ENCODE measurements at places on chromosomes 13 and 19.

DNA sequence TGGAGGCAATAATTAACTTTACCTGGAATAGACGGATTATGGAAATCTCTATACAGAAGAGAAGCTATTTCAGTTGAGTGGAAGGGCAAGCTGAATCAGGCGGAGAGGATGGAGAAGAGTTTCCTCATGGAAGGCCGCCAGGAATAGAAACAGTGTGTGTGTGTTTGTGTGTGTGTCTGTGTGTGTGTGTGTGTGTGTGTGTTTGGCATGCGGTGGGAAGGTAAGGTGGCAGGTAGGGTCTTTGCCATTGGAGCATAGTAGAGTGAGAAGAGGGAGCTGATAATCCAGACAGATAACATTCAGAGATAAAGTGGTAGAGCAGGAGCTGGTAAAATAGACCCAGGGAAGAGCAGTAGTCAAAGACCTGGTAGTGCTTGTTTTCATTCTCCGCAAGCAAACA, 9.2 kb upstream of the HS6ST3 start:
- no peak for DNase-seq

DNA sequence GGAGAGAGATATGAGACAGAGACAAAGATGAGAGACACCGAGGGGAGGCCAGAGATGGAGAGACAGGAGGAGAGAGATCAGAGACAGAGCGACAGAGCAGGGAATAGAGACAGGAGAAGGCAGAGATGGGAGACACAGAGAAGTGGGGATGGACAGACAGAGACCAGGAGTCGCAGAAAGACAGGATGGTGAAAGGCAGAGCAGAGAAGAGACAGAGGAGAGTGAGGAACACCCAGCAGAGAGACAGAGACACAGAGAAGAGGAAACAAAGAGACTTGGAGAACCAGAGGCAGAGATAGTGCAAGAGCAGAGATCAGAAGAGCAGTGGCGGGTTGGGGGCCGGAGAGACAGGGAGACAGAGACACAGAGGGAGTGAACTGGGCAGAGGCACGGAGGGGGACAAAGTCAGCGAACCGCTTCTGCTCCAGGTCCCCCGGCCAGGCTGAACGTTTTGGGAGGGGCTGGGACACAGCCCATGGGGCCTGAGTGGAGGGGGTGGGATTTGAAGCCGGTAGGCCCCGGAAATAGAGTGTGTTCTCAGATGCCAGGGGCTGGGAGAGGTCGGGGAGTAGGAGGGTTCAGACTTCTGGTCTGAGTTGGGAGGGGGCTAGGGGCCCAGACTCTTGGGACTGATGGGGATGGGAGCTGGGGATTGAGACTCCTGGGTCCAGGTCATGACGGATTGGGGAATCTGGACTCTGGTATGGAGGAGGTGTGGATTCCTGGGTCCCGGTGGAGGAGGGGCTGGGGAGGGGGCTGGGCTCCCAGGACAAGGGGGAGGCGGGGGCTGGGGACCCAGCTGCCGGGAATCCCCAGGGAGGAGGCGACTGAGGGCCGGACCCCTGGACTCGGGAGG, 654 bp downstream of the ZNF579 start:
- DNase-seq = peak; percentile 40

DNA sequence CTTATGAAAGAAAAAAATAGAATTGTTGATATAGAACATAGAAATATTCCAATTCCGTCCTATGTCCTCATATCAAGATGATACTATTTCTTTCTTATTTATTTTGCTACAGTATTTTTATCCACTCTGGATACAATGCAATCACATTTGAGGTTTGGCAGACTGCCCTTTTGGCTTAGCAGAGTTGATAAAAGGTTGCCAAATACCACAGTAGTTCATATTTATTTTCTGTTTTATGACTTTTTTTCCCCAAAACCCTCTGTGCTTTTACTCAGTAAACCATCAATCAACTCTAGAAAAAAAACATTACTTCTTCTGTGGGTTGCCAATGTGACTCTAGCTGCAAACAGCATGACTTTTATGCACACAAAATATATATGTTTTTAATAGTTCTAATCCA, 424.5 kb downstream of the PCDH9 start:
- DNase-seq = no peak

DNA sequence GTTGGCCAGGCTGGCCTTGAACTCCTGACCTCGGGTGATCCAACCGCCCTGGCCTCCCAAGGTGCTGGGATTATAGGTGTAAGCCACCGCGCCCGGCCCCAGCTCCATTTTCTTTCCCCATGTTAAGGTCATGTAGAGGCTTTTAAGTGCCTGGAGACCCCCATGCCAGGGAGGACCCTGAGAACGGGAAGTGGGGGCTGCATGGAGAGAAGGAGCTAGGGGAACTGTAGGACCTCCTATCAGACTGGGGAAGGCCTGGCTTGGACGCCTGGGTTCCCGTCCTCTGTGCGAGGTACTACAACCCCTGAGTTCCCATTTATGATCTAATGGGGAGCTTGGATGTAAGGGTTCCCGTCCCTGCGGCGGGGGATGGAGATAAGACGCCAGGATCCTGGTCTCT, 714 bp upstream of the NPAS1 start:
- no peak for DNase-seq

- no peak for DNase-seq
These were observed 17.0 kb downstream of the ERFL start for GRCh38 chr19:41910992-41911888.

- DNase-seq = no peak
These were observed 1.0 kb upstream of the ETFB start for GRCh38 chr19:51367255-51367564.

GRCh38 chr13:30730526-30730925, 4.8 kb upstream of the ALOX5AP start:
- no peak for DNase-seq

DNA sequence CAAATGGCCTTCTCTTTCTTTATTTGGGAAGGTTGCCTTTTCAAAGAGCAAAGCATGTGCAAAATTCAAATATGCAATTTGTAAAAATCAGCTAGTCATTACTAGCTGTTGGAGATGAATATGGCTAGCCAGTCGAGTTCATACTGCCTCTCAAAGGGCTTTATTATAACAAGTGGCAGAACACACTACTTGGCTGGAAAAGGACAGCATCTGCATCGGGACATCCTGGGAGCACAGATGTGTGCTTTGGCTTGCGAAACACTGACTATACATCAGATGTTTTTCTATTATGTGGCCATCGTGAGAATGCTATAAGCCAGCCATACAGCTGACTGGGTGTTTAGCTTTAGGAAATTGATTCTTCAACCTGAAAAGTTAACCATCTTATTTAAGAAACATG, 424.2 kb downstream of the KCTD12 start:
- no peak for DNase-seq

DNA sequence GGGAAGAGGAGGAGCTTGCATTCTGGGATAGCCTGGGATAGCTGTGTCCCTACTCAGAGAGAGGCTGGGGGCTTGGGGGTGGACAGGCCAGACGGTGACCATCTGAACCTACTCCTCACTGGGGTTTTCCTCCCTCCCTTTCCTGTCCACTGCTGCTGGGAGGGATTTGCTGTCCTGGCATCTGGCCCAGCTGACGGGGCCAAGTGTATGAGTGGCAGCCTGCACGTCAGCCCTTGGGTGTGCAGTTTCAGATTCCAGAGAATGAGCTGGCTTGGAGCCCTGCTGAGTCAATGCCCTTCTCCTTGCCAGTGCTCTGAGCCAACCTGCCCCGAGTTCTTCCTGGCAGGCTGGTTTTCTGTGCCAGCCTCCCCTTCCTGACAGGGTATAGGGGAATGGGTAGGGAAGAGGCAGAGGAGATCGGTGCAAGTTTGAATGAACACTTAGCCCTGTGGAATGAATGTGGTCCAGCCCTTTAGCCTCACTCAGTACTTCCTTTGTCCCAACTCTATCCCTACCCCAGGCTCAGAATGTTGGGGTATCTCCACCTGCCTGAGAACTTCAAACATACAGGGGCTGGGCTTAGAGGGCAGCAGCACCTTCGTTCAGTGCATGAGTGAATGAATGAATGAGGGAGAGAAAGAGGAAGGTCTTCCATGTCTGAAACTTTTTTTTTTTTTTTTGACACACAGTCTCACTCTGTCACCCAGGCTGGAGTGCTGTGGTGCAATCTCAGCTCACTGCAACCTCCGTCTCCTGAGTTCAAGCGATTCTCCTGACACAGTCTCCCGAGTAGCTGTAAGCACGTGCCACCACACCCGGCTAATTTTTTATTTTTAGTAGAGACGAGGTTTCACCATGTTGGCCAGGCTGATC, 1.8 kb upstream of the ANGPTL4 start:
- DNase-seq = peak; percentile 76

DNA sequence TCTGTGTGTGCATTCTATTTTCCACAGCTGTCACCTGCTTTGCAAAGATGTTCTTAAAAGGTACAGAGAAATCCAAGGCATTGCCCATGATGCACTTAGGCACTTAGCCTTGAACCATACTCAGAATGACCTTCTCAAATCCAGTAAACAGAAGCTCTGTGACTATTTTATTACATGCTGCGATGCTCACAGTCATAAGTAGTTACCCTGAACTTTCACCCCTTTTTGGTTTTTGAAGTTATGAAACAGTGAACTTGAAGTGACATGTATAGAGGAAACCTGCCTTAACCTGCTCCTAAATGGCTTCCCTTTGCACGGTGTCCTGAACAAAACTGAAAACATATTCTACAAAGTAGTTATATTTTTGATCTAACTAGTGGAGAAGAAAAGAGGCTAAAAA, 100.4 kb downstream of the SLC10A2 start:
- no peak for DNase-seq

- peak; percentile 67 for DNase-seq
These were observed 2.6 kb downstream of the ADAT3 start for GRCh38 chr19:1907563-1908363.

DNA sequence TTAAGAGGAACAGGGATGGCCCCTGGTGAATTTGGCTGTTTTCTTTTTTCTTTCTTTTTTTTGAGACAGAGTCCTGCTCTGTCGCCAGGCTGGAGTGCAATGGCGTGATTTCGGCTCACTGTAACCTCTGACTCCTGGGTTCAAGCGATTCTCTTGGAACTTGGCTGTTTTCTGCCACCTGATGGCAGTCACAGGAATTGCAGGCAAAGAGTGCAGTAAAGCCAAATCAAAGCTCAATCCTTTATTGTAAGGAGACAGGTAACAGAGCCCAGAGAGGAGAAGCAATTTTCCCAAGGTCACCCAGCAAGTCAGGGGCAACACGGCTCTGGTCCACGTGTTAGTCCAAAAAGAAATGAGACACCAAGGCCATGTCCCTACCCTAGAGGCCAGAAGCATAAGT, 6.2 kb downstream of the TINCR start:
- DNase-seq = no peak

DNA sequence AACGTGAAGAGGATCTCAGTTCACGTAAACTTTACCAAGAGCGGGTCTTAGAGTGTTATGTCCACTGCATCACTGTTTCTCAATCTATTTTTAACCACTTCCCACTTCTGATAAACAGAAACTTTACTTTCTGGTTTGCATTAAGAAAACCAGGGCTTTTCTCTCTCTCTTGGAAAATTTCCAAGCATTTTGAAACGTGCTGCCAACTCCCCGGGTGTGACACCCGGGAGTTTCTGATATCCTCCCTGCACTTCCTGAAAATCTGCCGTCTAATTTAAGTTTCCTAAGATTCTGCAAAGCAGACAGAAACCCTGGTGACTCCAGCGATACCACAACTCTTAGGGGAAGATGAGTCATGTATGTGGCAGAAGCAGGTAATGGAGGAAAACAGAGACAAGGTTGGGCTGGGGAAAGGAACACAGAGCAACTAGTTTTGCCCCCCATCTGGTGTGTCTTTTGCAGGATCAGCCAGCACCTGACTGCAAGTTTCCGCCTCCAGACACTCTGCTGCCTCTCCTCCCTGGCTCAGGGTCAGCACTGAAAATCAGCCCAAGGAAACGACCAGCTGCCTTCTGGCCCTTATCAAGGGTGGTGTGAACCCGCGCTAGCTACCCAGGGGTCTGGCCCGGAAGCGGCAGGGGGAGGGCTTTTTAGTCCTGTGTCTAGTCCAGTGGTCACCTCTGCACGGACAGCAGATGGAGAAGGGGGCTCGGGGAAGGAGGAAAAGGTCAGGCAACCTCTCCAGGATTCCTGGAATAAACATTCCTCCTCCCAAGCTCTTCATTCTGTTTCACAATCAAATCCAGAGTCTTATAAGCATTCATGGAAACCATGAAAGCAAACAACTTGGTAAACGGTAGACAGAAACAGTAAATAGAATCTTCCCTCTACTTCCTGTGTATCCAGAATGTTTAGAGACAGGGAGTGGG, 11.3 kb upstream of the FFAR2 start:
- DNase-seq = peak; percentile 36

DNA sequence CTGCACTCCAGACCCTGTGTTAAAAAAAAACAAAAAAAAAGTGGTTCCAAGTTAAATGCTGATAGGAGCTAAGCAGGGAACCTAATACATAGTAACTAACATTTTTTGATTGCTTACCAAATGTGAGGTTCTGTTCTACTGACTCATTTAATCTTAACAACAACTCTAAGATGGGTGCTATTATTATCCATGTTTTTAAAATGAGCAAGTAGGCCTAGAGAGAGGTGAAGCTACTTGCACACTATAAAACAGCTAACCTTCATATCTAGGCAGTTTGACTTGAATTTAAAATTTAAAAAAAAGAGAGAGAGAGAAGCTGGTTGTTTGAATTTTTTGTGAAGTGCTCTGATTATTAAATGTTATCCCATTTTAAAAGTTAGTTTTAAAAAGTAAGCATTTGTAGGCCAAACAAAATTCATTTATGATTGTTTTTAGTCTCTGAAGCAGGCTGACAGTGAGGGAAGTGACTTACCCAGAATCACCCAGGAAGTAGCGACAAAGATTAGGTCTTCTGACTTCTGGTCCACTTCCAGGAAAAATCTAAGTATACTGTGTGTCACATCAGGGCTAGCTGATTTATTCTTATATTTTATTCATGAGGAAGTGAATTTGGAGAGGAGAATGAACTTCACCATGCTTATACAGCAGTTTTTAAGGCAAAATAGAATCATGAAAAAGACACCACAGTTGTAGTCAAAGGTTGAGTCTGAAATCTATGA, 2.4 kb downstream of the SIGLECL1 start:
- no peak for DNase-seq

GRCh38 chr19:33208371-33208895, 14.3 kb downstream of the LRP3 start:
- no peak for DNase-seq

DNA sequence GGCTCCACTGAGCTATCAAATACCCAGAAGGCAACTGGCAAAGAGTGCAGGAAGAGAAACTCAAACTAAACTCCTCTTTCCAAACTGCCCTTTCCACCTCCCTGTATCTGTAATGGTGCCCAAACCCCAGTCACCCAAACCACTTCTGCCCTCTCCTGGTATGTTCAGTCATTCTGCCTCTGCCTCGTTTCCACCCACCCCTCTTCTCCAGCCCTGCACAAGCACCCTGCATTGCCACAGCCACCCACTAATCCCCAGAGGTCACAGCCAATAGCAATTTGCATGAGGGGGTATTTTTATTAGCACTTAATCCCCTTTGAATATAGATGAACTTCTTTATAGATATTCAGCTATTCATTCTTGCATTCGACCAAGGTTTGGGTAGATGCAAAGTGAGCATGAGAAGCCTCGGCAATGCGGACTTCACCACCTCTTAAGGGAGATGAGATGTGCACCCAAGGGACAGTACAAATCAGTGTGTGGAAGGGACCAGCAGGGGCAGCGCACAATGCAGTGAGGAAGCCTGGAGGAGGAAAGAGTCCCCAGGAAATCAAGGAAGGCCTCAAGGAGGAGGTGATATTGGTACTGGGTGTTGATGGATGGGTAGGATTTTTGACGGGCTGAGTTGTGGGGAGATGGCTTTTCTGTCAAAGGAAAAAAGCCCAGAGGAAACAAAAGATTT, 12.4 kb downstream of the TMEM272 start:
- no peak for DNase-seq

Measured in ovary (tissue), 10 donors.